KG1 (cell line): ENCODE measurements at places on chromosomes 7 and 10.
A peak's percentile ranks its signal among the peaks of the same experiment; 100 is the strongest.

DNA sequence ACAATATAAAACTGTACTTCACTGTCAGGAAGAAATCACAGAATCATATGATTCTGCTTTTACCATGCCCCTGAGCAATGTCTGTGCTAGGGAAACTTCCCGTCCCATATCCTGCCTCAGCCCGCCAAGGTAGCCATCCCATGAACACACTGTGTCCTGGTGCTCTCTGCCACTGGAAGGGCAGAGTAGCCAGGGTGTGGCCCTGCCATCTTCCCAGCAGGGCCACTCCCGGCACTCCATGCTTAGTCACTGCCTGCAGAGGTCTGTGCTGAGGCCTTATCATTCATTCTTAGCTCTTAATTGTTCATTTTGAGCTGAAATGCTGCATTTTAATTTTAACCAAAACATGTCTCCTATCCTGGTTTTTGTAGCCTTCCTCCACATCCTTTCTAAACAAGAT is 31.8 kb downstream of the AP3M1 start:
- DNase-seq = no peak

DNA sequence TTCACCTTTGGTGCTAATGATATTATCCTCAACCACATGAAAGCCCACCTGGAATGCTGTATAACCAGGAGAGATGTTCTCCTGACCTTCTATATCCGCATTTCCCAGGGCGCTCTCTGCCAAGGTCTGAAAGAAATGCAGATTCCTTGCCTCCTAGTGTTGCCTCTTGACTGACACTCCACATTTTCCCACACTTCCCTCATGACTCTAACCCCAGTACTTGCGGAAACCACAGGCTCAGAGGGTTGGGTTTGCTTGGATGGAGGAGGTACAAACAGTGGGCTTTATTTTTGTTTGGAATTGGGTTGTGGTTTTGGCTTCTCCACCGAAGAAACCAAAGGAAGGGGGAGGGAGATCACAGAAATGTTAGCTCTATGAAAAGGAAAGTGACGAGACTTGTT is 222.9 kb upstream of the CELF2 start:
- DNase-seq = no peak

DNA sequence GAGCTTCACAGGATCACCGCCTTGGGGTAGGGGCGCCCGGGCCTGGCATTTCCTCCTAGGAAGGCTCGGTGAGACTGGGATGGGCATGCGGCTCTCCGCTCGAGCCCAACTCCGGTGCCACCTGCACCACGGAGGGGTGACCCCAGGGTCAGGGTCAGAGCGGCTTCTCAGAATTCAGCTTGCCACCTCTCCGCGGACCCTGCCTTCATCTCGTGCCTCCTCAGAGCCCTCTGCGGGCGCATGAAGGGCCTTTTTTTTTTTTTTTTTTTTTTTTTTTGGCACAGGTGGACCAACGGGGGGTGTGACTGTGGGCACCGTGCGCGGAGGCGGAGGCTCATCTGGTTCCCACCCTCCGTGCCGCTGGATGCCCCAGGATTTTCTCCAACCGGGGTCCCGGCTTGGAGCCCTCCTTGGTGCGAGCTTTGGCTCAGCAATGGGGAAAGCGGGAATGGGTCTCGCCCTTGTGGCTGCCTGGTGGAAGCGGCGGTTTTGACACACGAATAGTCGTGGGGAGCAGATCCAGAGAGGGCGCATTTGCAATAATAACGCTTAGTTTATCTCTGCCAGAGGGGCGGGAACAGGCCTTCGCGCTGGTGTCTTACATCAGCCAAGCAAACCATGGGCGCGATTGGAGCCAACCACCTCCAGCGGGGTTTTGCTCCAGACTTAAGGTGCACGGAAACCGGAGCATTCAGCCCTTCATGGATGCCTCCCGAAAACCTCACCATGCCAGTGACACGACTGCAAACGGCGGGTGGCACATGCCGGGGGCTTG is 5.0 kb upstream of the TNRC18 start:
- DNase-seq = peak; percentile 56

GRCh38 chr7:129855234-129855673 is 97.5 kb downstream of the UBE2H start:
- no peak for DNase-seq

GRCh38 chr7:51774178-51774577 is 457.6 kb upstream of the COBL start:
- no peak for DNase-seq

- no peak for DNase-seq
These were observed 48.1 kb upstream of the EXOC6 start for GRCh38 chr10:92800134-92800733.

- no peak for DNase-seq
These were observed 222.8 kb downstream of the RAB11FIP2 start for GRCh38 chr10:117823980-117824379.
